ENCODE measurements at places on chromosomes 6 and 20.

- DNase-seq, result no peak
These were observed 69.5 kb upstream of the SULF2 start for GRCh38 chr20:47854687-47855212.

DNA sequence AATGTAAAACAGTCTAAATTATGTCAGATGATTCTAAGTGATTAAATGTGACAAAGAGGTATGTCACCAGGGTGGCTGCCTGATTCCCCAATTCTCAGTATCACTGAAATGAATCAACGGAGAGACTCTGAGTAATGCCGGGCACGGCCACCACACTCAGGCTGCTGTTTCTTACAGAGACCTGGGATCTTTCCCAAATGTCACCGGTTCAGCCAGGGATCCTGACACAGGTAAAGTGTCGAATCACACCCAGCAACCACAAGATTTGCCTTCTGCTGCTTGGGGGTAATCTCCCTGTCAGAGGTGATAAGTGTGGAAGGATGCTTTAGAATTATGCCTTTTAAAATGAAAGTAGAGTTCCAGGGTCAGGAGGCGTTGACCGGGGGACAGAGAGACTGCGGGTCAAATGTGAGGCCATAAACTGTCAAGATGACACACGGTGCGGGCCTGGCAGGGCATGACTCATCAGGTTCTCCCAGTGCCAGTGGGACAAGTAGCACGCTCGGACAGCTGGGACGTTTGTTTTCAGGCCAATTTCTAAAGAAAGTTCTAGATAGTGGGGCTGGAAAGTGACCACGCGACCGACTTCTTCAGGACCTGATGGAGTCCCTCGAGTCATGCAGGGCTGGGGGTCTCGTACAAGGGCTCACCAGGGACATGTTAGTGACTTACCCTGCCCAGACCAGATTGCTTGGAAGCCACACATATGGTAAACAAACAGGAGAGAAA is 48.9 kb downstream of the PRDM1 start:
- DNase-seq, result no peak

- DNase-seq, result no peak
These were observed 86.5 kb downstream of the CRYBG1 start for GRCh38 chr6:106446983-106447382.

GRCh38 chr6:142756215-142756630 is 188.8 kb downstream of the HIVEP2 start:
- DNase-seq, result no peak

GRCh38 chr20:60993433-60994044 is 258.5 kb upstream of the CDH4 start:
- DNase-seq, result no peak

All from CD8-positive, alpha-beta T cell (primary cell).